Astrocyte (in vitro differentiated cells and primary cell): ENCODE measurements at places on chromosomes 3 and 15. TPM values are rescaled to one million over a fixed set of nuclear protein-coding genes. Genes with fewer than 3 reads are reported as not detected.

Gene USP3
- total RNA-seq = 38.1 and 40.1 TPM in 2 replicates

Gene ITIH1
- total RNA-seq = not detected in 2 replicates

Gene FAIM
- total RNA-seq = 6.6 and 8.3 TPM in 2 replicates

Gene CASR
- total RNA-seq = not detected in 2 replicates

Gene ACAN
- 0.34 and 0.36 TPM in 2 replicates for total RNA-seq

Gene MUC4
- total RNA-seq = 0.02 and 0.05 TPM in 2 replicates

Gene PPP1R14D
- total RNA-seq = not detected in 2 replicates

Gene SLC28A1
- not detected in 2 replicates for total RNA-seq

DNA sequence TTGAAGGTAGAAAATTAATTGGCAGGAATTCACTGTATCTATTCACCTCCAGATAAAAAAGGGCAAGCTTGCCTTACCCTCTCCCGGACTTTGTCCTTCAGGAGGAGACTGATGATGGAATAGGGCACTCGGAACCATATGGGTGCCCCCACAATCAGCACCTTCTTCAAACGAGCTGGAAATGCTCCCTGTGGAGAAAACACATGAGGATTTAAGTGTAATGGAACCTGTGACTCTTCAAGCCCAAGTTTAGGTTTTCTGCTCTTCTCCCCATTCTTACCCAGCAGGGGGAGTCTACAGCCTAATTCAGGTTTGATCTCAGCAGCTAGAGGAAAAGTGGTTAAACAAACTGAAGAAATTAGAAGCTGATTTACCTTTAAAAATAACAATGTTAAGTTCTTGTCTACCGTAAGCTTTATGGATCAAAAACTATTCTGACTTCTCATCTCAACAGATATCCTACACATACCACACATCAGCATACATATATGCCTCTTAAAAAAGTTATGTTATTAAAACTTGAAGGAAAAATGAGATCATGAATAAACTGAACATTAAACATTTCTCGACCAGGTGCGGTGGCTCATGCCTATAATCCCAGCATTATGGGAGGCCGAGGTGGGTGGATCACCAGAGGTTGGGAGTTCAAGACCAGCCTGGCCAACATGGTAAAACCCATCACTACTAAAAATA is 57.5 kb upstream of the SIN3A start:
- DNase-seq = peak; percentile 41

DNA sequence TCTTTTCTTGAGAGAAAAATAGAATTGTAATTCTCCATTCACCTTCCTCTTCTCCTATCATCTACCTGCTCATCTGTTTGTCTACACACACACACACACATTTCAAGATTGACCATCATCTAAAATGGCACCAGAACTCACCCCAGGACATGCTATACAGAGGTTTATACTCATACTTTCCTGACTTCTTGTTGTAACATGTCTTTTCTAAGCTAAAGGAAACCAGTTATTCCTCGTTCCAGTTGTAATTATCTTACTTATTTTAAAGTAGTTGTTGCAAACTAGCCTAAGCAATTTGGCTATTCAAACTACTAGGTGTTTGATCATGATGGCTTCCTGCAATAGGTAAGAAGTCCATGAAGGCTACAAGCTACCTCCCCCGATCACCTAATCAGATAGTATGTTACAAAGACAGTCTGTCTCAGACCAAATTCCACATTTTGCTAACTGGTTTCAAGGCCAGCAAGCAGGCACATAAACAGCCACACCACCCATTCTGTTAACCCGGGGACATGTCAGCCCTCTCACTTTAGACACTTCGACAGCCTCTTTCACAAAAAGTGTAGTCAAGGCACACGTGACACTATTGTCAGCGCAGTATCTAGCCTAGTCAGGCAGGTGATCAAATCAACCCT is 189.7 kb downstream of the SHQ1 start:
- no peak for DNase-seq

- no peak for DNase-seq
Measured at GRCh38 chr15:68493629-68494028, 61.7 kb upstream of the ITGA11 start.

- peak; percentile 61 for DNase-seq
Measured at GRCh38 chr3:52649461-52650210, 36.1 kb downstream of the PBRM1 start.

DNA sequence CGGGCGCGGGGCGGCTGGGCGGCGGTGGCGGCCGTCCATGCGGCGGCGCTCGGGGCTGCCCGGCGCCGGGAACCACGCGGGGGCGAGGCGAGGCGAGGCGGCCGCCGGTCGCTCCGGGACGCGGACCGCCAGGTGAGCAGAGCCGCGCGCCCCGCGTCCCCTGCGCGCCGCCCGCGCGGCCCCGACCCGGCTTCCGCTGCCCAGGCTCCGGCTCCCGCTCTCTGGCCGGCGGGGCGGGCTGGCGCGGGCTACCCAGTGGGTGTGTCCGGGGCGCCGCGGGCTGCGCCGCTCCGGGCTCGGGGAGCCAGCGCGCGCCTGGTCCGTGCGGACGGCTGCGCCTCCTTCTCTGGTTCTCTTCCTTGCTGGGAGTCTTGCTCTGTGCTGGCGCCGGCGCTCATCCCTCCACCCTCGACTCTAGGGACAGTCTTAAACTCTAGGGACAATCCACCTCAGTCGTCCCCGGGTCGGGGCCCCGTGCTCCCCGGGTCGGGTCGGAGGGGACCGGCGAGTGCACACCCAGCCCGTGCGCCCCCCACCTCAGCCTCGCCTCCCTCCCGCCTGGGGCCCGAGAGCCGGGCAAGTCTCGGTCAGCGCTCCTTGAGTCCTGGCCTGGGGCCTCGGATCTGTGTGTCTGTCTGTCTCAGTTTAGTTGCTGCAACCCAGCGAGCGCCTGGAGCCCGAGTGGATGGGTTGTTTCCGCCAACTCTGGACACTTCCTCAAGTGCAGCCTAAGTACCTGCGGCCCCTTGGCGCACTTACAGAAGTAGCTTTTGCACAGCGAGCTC is 488 bp downstream of the THSD4 start:
- DNase-seq = peak; percentile 48

- no peak for DNase-seq
Measured at GRCh38 chr3:175648899-175649298, 789.8 kb downstream of the NAALADL2 start.

DNA sequence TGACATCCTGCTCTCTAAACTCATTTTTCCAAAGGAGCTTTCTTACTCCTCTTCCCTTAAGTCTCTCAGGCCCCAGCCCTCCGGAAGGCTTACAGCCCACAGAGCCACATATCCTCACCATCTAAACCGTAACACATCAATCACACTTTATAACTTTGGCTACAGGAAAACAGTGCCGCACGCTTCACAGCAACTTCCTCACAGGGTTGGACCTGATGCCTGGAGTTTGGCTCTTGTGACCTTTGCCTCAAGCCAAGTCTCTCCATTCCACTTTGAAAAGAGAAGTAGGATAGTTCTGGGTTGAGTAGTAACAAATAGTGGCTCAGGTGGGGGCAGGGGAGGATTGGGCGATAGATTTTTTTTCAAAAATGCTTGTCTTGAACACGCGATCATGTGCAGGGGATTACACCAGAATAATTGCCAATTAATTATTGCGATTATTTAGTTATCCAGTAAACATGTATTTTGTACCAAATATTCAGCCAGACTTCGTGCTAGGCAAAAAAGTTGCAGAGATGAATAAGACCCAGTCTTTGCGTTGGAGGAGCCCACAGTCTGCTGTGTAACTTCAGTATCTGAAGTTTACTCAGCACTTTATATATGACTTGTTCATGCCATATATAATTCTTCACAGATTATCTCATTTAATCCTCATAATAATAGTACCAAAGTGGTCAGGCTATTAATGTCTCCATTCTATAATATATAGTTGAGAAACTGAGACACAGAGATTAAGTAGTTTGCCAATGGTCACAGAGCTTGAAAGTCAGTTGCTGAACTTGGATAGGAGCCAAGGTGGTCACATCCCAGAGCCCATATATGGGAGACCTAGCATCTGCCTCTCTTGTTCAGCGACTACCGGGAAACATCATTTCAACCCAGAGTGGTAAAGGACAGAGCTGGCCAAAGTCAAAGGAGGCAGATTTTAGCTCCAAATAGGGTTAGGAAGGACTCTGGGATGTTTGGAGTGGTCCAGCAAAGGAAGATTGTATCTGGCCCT is 2.4 kb upstream of the ETV5 start:
- no peak for DNase-seq

GRCh38 chr3:105899516-105899915 is 30.7 kb upstream of the CBLB start:
- peak; percentile 53 for DNase-seq
